Stomach (tissue), 19 donors: ENCODE measurements at places on chromosomes 2 and 18.
A peak's percentile ranks its signal among the peaks of the same experiment; 100 is the strongest.

GRCh38 chr18:48545757-48546321 is 7.0 kb downstream of the CTIF start:
- peak; percentile 31 for DNase-seq

- DNase-seq, result no peak
Measured at GRCh38 chr2:62495761-62496160, 10.2 kb downstream of the TMEM17 start.

- DNase-seq, result no peak
Measured at GRCh38 chr2:175490360-175490791, 308.9 kb upstream of the ATP5MC3 start.

GRCh38 chr2:69565431-69565839 is 78.1 kb downstream of the AAK1 start:
- DNase-seq, result peak; percentile 57

- DNase-seq, result no peak
Measured at GRCh38 chr2:60354713-60355112, 198.7 kb downstream of the BCL11A start.

DNA sequence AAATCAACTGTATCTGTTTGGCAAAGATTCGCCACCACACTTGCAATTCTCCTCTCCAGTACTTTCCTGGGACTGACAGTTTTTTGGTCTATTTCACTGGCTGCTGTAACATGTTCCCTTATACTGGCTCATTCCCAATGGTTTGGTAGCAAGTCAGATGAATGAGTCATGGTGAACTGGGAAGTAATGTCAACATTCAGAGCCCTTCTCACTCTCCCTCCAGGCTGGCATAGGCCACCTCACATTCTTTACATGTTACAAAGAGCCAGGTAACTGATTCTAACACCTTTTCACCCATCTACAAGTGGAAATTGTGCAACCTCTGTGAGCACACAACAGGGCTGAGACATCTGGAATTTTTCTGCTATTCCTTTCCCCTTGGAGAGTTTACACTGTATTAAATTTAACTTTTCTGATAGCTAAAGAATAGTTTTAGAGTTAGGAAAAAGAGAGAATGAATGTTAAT is 111.3 kb upstream of the TLK1 start:
- DNase-seq, result peak; percentile 63

- no peak for DNase-seq
Measured at GRCh38 chr18:73136134-73136533, 268.3 kb upstream of the NETO1 start.

GRCh38 chr18:250685-251084 is 17.2 kb downstream of the THOC1 start:
- no peak for DNase-seq

GRCh38 chr2:120917886-120918285 is 182.2 kb downstream of the GLI2 start:
- no peak for DNase-seq

DNA sequence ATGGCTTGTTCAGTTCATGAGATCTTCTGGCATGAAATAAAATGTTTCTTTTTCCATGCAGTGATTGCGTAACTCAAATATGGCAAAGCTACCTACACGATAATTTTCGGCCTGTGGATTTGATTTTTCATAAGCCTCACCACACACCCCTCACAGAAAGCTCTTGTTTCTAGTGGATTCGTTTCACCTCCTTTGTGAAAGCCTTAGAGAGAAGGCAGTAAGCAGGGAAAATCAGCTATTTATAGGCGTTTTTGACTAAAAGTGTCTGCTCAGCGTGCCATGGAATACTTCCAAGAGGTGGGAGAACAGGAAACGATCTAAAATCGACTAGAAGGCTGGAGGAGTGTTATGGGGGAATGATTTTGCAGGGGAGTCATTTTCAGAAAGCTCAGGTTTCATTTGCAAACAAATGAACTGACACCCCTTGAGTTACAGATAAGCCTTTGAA is 417.9 kb downstream of the TGIF1 start:
- no peak for DNase-seq

DNA sequence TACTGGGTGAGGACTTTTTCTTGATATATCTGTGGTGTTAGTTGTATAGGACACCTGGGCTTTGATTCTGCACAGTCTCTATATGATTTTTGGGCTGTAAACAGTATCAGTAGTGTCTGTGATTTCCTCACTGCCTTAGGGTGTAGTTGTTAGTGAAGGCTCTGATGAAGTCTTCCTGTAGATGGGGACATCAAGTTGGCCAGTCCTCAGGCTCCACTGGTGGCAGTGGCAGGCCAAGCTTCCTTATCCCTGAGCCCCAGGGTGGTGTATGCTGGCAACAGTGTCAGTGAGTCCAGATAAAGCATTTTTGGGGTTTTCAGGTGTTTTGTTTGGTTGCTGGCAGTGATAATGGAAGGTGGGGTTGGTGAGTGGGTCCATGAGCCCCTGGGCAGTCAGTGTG is 961.4 kb downstream of the DSC3 start:
- DNase-seq, result no peak

- DNase-seq, result no peak
Measured at GRCh38 chr2:136055929-136056688, 61.8 kb downstream of the CXCR4 start.

DNA sequence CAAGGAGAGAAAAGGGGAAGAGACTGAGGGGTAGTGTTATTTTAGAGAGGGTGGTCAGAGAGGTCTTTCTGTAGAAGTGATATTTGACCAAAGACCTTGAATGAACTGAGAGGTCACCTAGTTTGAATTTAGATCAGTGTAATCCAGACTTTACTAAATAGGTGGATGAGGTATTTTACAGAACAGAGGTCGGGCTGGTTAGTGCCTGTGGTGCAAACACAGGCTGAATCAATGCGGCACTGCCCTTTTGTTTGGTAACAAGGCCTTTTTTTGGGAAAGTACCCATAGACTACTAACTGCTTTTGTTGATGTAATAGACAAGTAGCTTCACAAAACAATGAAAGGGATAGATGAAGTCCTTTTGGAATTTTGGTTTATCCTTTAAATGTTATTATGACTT is 15.9 kb downstream of the RAPGEF4 start:
- DNase-seq, result no peak

- peak; percentile 42 for DNase-seq
Measured at GRCh38 chr2:231181860-231182512, 16.4 kb upstream of the ARMC9 start.
